ENCODE measurements at places on chromosomes 2 and 18.

DNA sequence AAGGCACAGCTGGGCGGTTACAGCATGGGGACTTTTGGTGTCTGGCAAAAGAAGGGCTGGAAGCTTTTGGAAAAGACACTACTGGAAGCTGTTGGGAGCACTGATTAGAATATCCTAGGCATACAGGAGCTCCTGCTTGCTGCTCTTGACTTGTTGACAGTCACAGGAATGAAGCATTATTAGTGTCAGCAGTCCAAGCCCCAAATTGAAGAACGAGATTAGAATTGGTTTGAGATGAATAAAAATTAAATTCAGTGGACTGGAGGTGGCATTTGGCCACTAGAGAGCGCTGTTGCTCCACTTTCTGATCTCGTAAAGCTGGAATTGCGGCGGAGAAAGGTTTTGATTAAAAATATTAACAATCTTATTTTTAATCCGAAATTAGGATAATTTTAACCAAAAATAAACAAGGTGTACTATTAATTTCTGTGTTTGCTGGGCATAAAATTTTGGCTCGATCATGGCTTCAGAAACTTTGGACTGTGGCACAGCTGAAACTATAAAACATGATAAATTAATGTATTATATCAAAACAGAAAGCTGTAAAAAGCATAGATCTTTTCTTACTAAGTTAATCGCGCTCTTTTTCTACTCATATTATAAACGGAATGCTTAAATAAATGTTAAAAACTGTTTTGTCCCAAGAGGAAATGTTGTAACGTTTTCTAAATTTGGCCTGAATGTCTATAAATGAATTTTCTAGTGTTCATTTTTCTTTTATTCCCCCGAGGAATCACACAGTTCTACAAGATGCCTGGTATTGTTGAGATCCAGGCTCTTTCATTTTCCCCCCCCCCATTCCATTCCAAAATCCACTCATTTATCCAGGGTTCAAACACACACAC, 2.4 kb upstream of the HOXD8 start:
- DNase-seq: peak; percentile 42

- DNase-seq: no peak
These were observed 847.7 kb downstream of the CPS1 start for GRCh38 chr2:211404098-211404497.

GRCh38 chr2:221792971-221793521, 220.9 kb upstream of the EPHA4 start:
- no peak for DNase-seq

- DNase-seq: no peak
These were observed 15.0 kb upstream of the DSG1 start for GRCh38 chr18:31302991-31303390.

GRCh38 chr2:129731907-129732629, 247.4 kb upstream of the RAB6C start:
- no peak for DNase-seq

GRCh38 chr2:207951734-207952470, 73.4 kb downstream of the PLEKHM3 start:
- DNase-seq: no peak

GRCh38 chr2:151102226-151102625, 159.4 kb downstream of the RBM43 start:
- no peak for DNase-seq

- no peak for DNase-seq
These were observed 113.7 kb downstream of the SPOPL start for GRCh38 chr2:138615257-138615656.

DNA sequence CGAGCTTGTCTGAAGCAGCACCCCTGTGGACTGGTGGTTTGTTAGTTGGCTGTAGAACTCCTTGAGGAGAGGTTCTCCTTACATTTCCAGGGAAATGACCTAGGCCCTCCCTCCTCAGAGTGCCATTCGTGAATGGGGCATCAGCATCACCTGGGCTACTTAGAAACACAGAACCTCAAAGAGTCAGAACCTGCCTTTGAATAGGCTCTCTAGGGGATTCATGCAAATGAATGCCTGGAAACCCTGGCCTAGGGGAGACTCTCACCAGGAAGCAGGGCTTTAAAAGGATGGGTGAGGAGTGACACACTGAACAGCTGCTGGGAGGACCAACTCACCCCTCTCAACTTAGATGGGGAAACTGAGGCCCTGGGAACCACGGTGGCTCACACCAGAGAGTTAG, 2.1 kb upstream of the MOCOS start:
- DNase-seq: no peak

- no peak for DNase-seq
These were observed 128.6 kb downstream of the KCTD1 start for GRCh38 chr18:26419746-26420145.

GRCh38 chr18:25464227-25464626, 112.3 kb upstream of the ZNF521 start:
- DNase-seq: no peak

DNA sequence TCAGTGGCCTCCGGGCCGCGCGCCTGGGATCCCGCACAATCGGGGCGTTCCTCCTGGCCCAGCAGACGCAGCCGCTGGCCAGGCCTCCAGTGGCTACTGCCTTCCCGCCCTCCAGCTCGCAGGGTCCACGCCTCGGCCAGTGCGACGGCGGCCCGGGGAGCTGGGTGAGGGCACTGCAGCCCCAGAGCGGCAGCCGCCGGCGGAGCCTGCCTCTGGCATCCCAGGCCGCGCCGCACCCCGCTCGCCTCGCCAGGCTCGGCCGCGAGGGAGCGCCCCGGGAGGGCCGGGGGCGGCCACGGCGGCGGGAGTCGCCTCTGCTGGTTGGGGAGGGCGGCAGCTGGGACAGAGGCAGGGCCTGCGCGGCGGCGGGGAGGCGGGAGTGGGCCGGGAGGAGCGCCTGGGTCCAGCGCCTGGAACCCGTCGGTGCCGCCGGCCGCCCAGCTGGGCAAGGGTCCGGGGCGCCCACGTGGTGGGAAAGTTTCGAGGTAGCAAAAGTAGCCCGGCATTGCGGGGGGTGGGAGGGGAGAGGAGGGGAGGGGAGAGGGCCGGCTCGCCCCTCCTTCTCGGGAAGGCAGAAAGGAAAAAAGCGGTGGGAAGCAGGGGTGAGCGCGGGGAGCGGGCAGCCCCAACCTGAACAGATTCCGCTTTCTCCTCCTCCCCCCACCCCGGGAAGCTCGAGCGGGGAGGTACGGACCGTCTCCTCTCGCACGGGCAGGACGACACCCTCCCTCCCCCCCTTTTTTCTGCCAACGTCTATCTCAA, 1.5 kb upstream of the INHBB start:
- no peak for DNase-seq

GRCh38 chr2:29281086-29281915, 166.1 kb downstream of the CLIP4 start:
- DNase-seq: no peak

GRCh38 chr2:10665833-10666232, 23.9 kb downstream of the NOL10 start:
- DNase-seq: no peak

DNA sequence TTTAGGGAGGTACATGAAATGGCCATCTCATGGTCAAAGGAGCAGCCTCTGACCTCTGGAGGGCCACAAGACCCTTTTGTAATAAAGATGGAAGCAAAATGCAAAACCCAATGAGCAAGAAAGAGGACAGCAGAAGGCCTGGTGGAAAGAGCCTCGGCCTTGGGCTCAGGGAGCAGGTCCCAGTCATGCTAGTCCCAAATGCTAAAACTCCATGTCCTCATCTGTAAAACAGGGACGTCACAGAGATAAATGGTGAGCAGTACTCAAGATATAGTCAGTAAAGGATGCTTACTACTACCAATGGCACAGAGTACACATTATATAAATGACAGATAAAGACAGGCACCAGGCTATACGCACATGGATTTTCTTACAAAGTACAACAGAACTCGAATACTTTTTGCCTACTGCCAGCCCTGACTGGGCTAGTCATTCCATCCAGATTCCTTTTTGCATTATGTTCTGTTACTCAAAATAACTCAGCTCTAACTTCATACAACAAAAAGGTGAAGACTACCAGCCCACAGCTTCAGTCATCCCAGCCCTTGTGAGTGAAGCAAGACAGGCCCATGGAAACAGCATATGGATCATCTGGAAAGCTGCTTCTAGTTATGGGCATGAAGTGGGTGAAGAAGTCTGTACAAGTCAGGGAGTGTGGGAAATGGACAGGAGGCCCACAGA, 64.9 kb upstream of the TFCP2L1 start:
- no peak for DNase-seq

DNA sequence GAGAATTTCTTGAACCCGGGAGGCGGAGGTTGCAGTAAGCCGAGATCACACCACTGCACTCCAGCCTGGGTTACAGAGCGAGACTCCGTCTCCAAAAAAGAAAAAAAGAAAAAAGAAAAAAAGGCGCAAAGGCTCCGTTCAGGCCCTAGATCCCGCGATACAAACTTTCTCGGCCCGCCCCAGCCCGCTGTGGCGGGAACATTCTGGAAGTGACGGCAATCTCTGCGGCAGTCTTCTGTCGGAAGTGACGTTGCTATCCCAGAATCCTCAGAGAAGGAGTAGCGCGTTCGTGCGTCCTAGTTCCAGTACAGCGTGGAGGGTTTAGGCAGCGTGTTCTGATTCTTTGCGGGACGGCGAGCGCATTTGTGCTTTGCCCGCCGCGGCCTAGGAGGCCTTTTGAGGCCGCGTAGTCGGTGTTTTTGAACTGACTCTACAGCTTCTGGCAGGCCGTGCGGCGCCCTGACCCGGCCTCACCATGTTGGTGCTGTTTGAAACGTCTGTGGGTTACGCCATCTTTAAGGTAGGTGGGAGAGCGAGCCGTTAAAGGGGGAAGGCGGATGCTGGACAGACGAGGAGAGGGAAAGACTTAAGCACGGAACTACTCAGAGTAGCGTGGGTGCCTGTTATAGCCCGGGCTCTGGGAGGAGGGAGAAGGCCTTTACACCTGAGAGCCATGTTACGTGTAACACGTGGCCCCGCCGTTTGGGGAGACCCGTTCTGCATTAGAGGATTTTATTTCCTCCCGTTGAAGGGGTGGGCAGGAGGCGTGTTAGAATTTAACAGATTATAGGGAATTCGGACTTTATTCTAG, at the start of gene NOP58:
NOP58 (plus strand) TSS at position 297 of the 811 bp plus-strand sequence; CDS start at position 476, 179 bp downstream.
- peak; percentile 76 for DNase-seq

GRCh38 chr2:215505044-215505786, 69.3 kb upstream of the FN1 start:
- no peak for DNase-seq

GRCh38 chr2:208454861-208455260, 48.3 kb downstream of the PTH2R start:
- DNase-seq: no peak

GRCh38 chr2:10326707-10327594, 24.2 kb downstream of the HPCAL1 start:
- DNase-seq: no peak

- DNase-seq: no peak
These were observed 879.8 kb upstream of the PIK3C3 start for GRCh38 chr18:41075212-41075611.

GRCh38 chr2:27907547-27907946, 17.0 kb downstream of the BABAM2 start:
- no peak for DNase-seq

DNA sequence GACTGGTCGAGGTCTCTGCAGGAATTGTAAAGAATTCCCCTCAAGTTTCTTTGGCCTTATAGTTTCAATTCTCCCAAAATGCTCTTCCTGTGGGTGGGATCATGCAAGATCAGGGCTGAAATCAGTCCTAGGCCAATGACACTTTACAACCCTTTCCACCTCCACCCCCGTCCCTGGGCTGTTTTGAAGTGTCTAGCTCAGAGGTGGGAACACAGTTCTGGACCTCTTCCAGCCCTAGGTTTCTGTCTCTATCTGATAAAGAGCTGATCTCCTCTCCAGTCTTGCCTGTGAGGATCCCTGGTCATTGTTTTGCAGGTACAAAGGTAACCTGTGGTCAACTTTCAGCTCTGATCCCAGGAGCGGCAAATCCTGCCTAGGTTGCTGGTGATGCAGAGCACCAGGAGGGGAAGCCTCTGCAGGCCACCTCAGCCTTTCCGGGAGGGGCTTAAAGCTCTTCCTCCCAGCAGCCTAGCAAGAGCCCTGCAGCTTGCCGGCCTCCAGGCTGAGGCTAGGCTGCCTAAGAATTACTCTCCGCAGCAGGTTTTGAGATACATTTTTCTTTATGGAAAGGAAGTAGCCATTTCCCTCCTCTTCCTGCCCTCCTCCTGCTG, 69.8 kb upstream of the WIPF1 start:
- no peak for DNase-seq

GRCh38 chr2:66489436-66489835, 54.5 kb downstream of the MEIS1 start:
- DNase-seq: no peak

DNA sequence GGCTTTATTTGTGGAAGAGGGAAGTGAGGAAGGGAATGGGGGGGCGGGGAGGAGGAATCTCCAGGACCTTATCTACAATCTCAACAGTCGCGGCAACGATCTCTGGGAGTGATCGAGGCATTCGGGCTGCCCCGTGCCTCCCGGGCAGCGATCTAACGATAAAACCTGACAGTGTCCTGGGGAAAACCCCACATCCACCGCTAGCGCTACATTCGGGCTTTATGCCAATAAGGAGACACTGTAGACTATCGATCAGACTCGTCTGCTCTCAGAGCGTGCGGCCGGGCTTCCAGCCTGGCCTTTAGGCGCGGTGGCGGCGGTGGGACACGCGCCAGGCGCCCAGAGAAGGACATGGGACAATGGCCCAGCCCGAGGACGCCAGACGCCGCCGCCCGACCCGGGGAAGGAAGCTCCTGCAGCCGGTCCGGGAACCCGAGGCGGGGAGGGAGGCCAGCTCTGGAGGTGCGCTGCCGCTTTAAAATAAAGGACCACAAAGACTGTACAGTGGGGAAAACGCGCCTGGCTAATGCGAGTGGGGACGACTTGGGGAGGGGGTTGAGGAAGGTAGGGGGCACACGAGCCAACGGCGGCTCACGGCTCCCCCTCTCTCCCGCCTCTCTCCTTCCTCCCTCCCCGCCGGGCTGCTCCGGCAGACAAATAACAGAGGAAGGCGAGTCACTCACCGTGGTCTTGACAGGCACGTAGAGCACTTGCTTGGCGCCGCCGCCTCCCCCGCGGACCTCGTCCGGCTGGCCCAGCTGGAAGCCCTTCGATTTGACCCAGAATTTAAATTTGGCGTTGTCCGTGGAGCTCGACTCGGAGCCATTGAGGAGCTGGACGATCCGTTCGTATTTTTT, 2.2 kb downstream of the NOL4 start:
- no peak for DNase-seq

GRCh38 chr2:106296182-106296815, 102.2 kb upstream of the UXS1 start:
- no peak for DNase-seq

- no peak for DNase-seq
These were observed 18.7 kb downstream of the SATB2 start for GRCh38 chr2:199439066-199439465.

DNA sequence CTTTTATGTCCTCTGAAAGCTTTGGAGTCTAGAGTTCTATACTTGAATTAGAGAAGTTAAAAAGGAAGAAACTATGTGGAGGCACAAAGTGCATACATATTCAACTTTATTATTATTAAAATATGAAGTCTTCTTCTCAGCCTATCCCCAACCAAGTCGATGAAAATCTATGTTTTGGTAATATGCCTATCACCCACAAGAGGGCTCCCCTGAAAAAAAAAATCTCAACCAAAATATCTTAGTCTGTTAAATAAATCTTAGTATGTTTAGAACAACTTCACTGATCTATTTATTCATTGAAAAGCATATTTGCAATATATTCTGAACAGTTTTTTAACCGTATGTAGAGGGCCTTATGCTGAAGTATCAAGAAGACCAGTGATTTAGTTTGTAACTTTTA, 804.5 kb downstream of the TDRD15 start:
- no peak for DNase-seq

- DNase-seq: no peak
These were observed 187.3 kb downstream of the PID1 start for GRCh38 chr2:229083606-229084340.

GRCh38 chr2:53036196-53036595, 731.4 kb upstream of the CHAC2 start:
- DNase-seq: no peak

- no peak for DNase-seq
These were observed 32.2 kb upstream of the IGFBP5 start for GRCh38 chr2:216727346-216728122.
